AG20443 (cell line): ENCODE measurements at places on chromosomes 1 and 21.
A peak's percentile ranks its signal among the peaks of the same experiment; 100 is the strongest.

DNA sequence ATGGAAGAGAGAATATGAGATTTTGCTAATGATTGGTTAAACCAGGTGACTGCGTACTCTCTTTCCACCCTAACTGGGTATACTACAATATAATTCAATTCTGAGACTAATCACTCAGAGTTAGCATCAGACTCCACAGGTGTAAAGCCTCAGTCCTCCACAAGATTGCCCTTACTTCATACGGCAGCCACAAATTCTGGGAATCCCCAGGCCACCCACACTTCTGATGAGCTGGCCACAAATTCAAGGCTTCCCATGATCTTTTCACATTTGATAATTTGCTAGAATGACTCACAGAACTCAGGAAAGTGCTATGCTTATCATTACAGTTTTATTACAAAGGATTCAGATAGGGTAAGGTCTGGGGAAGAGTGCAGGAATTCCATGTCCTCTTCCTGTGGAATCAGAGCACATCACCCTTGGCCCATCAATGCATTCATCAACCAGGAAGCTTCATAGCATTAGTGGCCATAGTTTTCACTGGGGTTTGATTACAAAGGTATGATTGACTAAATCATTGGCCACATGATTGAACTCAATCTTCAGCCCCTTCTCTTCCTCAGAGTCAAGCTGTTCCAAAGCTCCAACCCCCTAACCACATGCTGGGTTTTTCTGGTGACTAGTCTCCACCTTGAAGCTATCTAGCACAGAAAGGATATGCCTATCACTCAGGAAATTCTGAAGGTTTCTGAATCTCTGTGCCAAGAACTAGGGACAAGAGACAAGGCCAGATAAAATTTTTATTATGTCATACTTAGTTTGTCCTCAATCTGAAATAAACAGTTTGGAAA is 131.7 kb downstream of the HHIPL2 start:
- DNase-seq: no peak

DNA sequence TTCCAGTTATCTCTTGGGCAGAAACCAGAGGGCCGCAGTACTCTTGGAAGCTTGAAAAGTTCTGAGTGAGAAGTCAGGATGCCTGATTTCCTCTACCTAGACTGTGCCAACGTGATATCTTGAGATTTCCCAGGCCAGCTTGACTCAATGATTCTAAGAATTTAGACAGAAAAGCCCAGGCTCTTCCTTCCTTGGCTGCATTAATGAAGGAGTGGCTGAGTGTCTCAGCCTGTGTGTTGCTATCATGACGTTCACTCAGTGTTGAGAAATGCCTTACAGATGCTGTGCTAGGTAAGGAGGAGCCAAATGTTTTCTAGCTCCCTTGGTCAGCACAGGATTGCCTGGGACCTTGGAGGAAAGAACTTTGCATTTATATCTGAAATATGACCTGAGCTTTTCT is 454.1 kb upstream of the USP24 start:
- peak; percentile 73 for DNase-seq

DNA sequence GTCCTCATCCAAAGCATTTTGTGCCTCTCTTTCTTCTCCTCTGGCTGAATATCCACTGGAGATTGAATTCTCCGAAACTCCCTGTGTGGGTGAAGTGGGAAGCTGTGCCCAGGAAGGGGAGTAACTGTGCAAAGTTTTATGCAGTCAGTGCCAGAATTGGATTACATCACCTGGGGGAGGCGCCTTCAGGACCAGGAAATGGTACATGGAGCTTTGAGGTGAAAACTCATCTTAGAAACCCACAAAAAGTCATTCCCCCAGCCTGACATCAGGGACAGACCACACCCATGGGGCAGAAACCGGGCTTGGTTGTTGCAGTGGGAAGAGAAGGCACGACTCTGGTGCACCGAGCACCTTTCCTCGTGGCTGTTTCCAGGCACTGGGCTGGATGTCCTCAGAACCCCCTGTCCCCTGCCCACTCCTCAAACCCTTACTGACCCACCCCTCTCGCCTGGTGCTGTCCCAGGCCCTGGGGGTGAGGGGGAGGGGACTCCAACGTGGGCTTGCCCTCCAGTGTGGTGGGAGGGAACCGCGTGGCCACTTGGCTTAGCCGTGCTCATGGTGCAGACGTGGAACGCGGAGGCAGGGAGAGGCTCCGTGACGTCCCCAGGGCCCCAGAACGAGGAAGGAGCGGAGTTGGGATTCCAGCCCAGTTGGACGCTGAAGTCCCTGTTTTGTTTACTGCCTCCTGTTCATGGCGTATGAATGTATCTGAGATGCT is 15.7 kb downstream of the TFF3 start:
- DNase-seq: no peak

- no peak for DNase-seq
These were observed 96.5 kb upstream of the BTG3 start for GRCh38 chr21:17709266-17709611.

DNA sequence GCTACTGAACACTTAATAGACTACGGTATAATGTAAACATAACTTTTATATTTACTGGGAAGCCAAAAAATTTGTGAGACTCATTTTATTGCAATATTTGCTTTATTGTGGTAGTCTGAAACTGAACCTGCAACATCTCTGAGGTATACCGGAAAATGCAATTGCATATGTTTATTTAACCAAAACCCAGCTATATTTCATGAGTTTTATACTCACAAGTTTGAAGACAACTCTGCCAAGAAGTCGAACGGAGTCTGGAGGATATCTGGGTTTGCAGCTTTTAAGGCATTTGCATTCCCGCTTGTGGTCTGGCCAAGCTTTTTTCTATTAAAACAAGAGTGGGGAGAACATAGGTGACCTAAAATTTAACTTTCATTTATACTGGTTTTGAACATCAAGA is 171.9 kb downstream of the SMYD3 start:
- no peak for DNase-seq

GRCh38 chr1:180558664-180559063 is at the start of gene OVAAL:
OVAAL (plus strand) TSS chr1:180558964.
- no peak for DNase-seq

DNA sequence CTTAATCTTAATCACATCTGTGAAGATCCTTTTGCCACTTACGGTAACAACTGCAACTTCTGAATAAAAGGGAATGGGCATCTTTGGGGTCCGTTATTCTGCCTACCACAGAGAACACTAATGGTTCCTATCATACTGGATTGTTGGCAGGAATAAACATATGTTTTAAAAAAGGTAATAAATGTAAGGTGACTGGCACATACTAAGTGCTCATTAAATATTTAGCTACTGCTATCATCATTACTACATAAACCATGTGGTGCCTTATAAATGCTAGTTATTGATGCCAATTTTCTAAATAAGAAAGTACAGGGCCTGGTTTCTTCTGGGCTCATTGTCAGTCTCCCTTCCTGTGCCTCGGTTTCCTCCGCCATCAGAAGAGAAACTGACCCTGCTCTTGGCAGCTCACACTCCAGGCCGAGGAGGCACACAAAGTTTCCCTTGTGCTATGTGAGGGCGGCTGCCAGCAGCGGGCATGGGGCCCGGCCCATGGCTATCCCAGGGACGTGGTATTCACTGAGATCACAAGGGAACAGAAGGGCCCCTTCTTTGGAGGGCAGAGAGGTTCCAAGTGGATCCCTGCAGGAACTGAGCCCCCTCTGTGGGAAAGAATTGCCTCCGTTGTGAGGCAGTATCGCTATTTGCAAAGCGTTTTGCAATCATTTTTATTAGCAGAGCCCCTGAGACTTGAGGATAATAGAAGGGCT is 26.2 kb downstream of the NAV1 start:
- DNase-seq: peak; percentile 32

GRCh38 chr1:208080396-208081286 is 163.5 kb downstream of the PLXNA2 start:
- DNase-seq: no peak

DNA sequence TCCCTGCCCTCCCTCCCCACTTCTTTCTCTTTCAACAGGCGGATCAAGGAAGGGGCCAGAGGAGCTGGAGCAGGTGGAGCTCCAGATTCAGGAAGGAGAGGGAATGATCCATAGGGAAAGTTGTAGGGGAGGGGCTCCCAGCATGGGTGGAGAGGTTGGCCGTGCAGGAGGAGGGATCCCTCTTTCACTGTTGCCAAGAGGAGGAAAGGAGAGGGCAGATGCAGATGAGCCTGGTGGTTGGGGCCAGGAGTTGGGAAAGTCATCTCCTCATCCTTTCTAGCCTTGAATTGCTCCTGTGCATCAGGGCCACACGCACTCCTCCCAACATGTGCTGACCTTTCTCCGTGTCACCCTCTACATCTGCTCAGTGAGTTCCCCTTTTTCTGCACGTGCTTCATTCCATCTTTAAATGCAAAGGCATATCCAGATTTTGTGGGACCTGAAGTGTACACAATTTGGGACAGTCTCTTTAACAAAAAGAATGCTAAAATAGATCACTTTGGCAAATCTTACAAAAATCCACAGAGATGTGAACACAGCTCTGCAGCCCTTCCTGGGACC is 32.4 kb downstream of the ZBTB18 start:
- no peak for DNase-seq
